ENCODE measurements at places on chromosomes 5 and 9. TPM values are rescaled to one million over a fixed set of nuclear protein-coding genes. Genes with fewer than 3 reads are reported as not detected.

- DNase-seq, result no peak
Observed at GRCh38 chr5:152688561-152689249, 283.6 kb upstream of the NMUR2 start.

DNA sequence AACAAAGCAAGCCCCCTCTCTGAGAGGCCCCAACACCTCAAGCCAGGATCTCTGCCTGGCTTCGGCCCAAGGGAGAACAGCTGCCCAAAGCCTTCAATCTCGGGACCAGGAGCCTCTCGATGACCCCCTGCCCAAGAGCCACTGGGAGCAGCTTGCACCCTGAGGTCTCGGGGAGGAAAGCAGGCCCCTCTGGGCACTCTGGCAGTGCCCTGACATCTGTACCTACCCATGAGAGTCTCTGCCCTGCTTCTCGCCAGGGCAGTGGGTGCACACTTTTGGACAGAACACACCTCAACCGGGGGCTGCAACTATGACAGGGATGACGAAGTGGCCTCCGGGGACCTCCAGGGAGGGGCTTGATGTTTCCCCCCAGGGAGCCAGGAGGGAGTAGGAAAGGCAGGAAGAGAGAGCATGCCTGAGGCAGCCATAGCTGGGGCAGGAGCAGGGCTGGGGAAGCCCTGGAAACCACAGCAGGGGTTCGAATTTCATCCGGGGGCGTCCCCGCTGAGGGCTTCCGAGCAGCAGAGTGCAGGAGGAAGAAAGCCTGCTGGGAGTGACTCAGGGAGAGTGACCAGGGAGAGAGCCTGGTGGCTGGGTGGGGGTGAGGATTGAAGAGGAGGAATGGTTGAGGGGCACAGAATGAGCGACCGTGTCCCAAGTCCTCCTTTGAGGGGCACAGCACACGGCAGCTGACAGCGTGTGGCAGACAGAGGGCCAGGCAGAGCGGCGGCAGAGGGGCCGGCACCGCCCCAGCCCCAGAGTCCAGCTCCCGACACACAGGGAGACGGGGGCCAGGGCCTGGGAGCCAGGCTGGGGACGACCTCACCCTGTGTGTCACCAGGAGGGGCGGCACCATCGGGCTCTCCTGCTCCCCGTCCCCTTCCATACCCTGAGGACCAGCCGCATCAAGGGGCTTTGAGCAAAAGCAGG lies 1.8 kb downstream of the LPCAT1 start:
- DNase-seq, result peak; percentile 25

NRARP gene
- total RNA-seq, result 171 TPM

DNA sequence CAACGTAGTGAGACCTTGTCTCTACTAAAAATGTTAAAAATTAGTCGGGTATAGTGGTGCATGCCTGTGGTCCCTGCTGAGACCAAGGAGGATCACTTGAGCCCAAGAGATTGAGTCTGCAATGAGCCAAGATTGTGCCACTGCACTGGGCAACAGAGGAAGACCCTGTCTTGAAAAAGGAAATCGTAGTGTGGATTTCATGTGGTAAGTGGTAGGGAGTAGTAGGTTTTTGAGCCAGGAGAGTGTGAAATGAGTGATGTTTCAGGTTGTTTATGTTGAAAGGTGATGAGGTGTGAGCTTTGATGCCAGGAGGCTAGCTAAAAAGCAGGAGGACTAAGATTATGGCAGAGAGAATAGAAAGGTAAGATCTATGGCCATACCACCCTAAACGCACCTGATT lies 5.9 kb downstream of the MATR3 start:
- no peak for DNase-seq

DRD1 gene
- total RNA-seq, result 0.09 TPM

SLC6A3 gene
- total RNA-seq, result not detected

TLX3 gene
- total RNA-seq, result not detected
